ENCODE measurements at places on chromosomes 1 and 21. TPM values are rescaled to one million over a fixed set of nuclear protein-coding genes. Genes with fewer than 3 reads are reported as not detected.

The PTPN7 gene
- total RNA-seq, result not detected

The SPRR1B gene
- total RNA-seq, result 2,304 TPM

The CLCA2 gene
- total RNA-seq, result 98.8 TPM

The CHODL gene
- total RNA-seq, result 0.28 TPM

The LRRC38 gene
- not detected for total RNA-seq

The GPR25 gene
- total RNA-seq, result not detected

The KLHDC9 gene
- 6.5 TPM for total RNA-seq

The PPM1J gene
- 6.4 TPM for total RNA-seq

The TMEM82 gene
- total RNA-seq, result not detected
